ENCODE measurements at places on chromosomes 2 and 18. TPM values are rescaled to one million over a fixed set of nuclear protein-coding genes. Genes with fewer than 3 reads are reported as not detected.

GRCh38 chr2:75960472-75961009 lies 249.8 kb upstream of the GCFC2 start:
- DNase-seq: no peak

- DNase-seq: no peak
Measured at GRCh38 chr2:208265371-208265800, 669 bp upstream of the PIKFYVE start.

GRCh38 chr18:50405582-50406271 lies 30.9 kb downstream of the SKA1 start:
- no peak for DNase-seq

DNA sequence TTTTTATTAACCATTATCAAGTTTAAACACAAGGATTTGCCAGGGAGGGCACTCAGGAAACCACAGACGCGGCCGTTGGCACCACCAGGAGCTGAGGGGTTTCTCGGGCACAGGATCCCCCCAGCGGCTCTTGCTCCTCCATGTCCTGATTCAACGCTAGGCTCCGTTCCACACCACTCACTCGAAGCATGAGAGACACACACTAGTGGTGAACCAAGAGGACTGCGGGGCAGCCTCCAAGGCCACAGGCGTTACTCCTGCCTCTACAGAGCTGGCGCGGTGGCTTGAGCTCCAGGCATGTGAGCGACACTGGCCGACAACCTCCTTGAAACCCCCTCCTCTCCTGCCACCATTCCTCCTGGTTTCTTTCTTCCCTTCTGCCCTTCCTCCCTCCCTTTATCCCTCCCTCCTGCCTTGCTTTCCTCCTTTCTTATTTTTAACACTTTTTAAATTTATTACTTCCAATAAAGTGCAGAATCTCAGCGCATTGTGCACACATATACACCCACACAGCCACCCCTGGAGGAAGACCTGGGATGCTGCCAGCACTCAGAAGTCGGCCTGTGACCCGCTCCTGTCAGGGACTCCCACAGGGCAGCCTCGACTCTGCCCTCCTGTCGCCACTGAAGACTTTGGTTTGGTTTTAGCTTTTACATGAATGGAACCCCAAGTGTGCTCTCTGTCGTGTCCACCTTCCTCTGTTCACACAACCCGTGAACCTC lies 21.7 kb downstream of the COX7A2L start:
- DNase-seq: no peak

DNA sequence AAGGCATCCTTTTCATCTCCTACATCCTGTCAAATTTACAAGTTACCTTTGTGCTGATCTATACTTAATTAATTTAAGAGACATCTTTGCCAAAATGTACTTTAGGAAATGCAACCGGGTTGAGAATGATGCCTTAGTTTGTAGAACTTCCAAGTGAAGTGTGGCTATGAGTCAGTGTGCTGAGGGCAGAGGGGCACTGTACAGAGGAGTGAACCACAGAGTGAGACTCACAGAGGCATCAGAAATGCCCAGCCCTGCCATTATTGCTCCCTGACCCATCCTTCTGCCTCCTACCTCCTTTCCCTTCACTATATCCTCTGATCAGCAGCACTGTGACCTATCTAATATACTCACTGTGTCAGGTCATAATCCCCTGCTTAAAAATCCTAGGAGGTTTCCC lies 320.1 kb downstream of the LRRTM1 start:
- DNase-seq: no peak

Gene LRRTM1
- total RNA-seq: not detected

Gene CD207
- total RNA-seq: not detected

Gene ZBTB7C
- 0.07 TPM for total RNA-seq

GRCh38 chr2:223768179-223768578 lies 69.2 kb downstream of the AP1S3 start:
- no peak for DNase-seq

- no peak for DNase-seq
Measured at GRCh38 chr2:98607104-98607503, 1.2 kb downstream of the COA5 start.
